SJSA1 (cell line): ENCODE measurements at places on chromosomes 6 and 20. TPM values are rescaled to one million over a fixed set of nuclear protein-coding genes. Genes with fewer than 3 reads are reported as not detected.
A peak's percentile ranks its signal among the peaks of the same experiment; 100 is the strongest.

The TBC1D32 gene
- total RNA-seq: 2.1 and 4.8 TPM in 2 replicates

DNA sequence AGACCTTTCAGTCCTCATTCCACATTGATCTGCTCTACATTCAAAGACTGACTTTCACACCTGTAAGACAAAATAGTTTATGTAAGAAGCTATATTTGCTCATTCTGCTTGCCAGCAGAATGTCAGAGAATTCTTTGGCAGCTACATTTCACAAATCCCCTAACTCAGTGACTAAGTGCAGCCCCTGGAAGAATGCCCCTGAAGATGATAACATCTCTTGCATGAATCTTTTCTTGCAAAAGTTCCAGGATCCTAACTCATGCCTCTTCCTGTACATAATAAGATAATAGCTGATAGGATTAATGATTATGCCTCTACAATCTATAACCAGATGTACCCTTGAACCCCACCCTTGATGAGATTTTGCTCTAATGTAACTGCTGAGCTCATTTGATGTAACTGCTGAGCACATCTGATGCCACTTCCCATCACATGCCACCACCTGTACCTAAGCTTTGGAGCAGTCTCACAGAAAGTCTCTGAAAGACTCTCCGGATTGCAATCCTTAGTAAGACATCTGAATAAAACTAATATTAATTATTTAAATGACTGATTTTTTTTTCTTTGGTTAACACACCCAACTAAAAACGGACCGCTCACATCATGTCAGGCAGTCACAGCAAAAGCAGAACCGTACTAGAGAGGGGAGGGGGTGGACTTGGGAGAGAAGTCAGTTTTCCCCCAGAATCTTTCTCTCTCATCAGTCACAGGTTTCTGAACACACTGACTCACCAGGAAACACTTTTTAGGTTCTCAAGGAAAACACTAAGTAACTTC lies 684 bp upstream of the DNAH8 start:
- H3K4me1 ChIP-seq: no peaks in the 10 kb centered on the region
- no peak overlapping the region for H3K27ac ChIP-seq
- no peaks in the 10 kb centered on the region for H3K36me3 ChIP-seq
- peaks cover 34% of the 10 kb centered on the region for H3K27me3 ChIP-seq
- DNase-seq: no peak

The ZNF334 gene
- total RNA-seq: 0.11 TPM in 1 of 2 replicates, not detected in the other

DNA sequence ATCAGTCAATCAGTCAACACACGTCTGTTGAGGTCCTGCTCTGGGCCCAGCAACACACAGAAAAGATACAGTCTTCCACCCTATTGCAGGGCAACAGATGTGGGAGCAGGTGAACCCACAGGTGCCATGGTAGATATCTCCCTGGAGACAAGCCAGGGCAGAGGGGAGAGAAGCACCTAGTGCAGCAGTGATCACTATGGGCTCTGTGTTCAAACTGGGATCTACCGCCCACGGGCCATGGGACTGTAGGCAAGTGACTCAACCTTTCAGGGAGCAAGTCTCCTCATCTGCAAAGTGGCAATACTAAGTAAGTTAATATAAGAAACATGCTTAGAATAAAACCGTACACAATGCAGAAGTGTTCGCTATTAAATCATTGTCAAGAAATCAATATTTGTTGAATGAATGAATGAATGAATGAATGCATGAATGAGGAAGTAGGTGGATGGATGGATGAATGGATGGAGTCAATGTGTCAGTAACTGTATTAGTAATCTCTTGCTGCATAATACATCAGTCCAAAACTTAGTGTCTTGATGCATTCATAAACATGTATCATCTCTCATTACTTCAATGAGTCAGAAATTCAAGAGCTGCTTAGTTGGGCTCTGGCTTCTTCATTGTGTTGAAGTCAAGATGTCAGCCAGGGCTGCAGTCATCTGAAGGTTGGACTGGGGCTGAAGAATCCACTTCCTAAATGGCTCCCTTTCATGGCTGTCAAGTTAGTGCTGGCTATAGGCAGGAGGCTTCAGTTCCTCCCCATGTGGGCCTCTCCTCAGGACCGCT lies 31.9 kb upstream of the NFATC2 start:
- no peak for DNase-seq
- no peak overlapping the region for H3K27ac ChIP-seq

DNA sequence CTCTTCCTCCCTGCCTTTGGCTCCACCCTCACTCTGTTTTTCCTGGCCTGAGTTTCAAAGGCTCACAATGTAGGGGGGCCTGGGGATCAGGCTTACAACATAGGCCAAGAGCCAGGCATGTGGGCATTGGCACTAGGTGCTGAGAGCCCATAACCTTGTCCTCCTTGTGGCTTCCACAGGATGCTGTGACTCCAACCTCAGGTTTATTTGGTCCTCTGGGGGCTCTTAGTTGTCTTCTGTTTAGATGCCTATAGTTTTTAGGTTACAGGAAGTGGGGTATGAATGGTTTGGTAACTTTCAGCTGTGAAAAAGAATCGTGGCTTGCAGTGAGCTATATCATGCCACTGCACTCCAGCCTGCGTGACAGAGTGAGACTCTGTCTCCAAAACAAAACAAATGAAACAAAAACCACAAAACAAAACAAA lies 25.6 kb downstream of the MMP24 start:
- H3K36me3 ChIP-seq: no peaks in the 10 kb centered on the region
- no peak for DNase-seq
- no peak overlapping the region for H3K4me3 ChIP-seq
- peaks cover 10% of the 10 kb centered on the region for H3K4me1 ChIP-seq

DNA sequence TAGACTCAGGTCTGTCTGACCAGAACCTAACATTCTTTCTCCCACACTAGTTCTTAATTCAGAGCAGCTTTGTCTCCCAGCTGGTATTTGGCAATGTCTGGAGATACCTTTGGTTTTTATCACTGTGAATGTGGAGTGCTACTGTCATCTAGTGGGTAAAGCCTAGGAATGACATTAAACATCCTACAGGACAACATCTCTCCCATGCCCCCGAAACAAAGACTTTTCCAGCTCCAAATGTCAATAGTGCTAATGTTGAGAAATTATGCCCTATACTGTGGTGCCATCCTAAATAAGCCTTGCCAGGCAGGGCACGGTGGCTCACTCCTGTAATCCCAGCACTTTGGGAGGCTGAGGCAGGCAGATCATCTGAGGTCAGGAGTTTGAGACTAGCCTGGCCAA lies 4.2 kb upstream of the TTPAL start:
- DNase-seq: no peak
- peaks cover 5% of the 10 kb centered on the region; the same call in 1 of the 2 replicates for H3K27me3 ChIP-seq
- no peak overlapping the region for H3K27ac ChIP-seq
- no peak overlapping the region for H3K4me3 ChIP-seq
- H3K4me1 ChIP-seq: peaks cover 7% of the 10 kb centered on the region
- no peaks in the 10 kb centered on the region for H3K36me3 ChIP-seq

DNA sequence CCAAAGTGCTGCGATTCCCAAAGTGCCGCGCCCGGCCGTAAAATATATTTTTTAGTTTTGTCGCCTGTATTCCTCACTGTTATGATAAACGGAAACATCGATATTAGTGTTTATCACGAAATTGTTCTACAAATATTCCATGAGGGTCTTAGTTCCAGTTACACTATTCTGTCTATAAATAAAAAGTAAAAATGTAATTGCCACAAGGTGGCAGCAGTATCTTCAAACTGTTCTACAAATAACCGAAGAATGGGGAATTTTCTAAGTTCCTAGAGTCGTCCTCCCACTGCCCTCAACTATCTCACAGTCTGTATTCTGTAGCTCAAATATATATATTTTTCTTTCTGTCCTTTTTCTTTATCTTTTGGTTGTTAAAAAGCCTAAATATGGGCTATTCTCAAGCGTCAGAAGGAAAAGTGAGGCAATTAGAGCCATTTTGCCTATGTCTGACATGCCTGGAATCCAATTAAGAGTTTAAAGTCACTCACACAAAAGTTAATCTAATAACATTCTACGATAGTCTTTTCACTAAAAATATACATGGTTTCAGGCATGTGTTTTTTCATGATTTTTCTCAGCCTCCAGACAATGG lies 14.2 kb upstream of the FAM162B start:
- H3K27ac ChIP-seq: no peak overlapping the region
- no peak overlapping the region for H3K4me3 ChIP-seq
- no peak for DNase-seq
- no peaks in the 10 kb centered on the region for H3K4me1 ChIP-seq

DNA sequence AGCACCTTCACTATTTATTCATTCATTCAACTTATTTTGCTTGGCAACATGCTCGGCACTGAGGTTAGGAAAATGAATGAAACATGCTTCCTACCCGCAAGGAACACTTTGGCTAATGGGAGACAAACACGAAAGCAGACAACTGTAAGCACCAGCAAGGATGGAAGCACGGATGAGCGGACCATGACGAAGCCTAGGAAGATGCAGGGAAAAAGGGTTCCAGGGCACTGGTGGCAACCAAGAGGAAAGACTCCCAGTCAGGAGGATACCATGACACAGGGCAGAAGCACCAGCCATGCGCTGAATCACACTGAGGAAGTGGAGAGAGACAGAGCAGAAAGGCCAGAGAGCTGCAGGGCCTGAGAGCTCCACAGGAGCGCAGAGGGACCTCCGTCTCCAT lies 9.8 kb downstream of the PDE10A start:
- 0 out of 2 replicates have a peak, but pooled peaks cover 5% of the 10 kb centered on the region for H3K4me1 ChIP-seq
- no peak overlapping the region for H3K4me3 ChIP-seq
- no peak for DNase-seq
- H3K27ac ChIP-seq: no peak overlapping the region

The HLA-DQB2 gene
- total RNA-seq: not detected in 2 replicates

The L3MBTL3 gene
- 12.3 and 24.7 TPM in 2 replicates for total RNA-seq

The CYB5R4 gene
- total RNA-seq: 27.9 and 38.1 TPM in 2 replicates

The PLN gene
- total RNA-seq: not detected in 2 replicates

The GSTA2 gene
- total RNA-seq: not detected in 2 replicates

GRCh38 chr6:40896696-40897095 lies 142.3 kb downstream of the UNC5CL start:
- no peaks in the 10 kb centered on the region for H3K36me3 ChIP-seq
- H3K27me3 ChIP-seq: no peaks in the 10 kb centered on the region
- no peak for DNase-seq

The EPM2A gene
- total RNA-seq: 3.4 and 6.2 TPM in 2 replicates

DNA sequence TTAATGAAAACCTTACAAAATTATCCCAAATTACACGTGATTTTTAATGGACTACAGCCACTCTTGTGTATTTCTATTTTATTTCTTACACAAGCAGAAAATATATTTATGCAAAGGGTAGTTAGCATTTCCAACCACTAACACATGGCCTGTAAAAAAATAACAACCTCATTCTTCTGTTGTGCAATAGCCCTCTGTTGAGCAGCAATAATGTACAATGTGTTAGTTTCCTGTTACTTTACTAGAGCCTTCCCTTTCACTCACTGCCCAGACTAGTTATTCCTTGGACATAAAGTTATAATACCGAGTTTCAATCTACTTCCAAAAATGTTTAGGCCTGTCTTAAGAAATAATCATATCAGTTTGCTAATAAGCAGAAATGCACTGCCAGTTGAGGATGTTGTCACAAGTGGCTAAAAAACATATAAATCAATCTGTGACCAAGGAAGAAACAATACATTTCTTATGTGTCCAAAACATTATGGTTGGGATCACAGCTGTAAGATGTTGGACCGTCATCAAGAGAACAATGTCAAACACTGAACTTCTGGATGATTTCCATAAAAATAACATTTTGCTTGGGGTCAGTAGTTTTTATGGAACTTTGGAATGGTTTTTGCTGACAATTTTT lies 73.6 kb upstream of the RNF146 start:
- H3K27ac ChIP-seq: no peak overlapping the region
- no peaks in the 10 kb centered on the region for H3K27me3 ChIP-seq
- H3K4me1 ChIP-seq: no peaks in the 10 kb centered on the region
- DNase-seq: no peak
- no peak overlapping the region for H3K4me3 ChIP-seq
- no peaks in the 10 kb centered on the region for H3K36me3 ChIP-seq

GRCh38 chr6:35512740-35513139 lies at the start of gene TULP1:
Gene TULP1 (minus strand): TSS chr6:35512896. CDS start chr6:35512858, 38 bp downstream.
- no peak within 1 kb of the TSS for H3K4me3 ChIP-seq
- H3K36me3 ChIP-seq: no peaks in the 10 kb centered on the region
- H3K27me3 ChIP-seq: no peaks in the 10 kb centered on the region

DNA sequence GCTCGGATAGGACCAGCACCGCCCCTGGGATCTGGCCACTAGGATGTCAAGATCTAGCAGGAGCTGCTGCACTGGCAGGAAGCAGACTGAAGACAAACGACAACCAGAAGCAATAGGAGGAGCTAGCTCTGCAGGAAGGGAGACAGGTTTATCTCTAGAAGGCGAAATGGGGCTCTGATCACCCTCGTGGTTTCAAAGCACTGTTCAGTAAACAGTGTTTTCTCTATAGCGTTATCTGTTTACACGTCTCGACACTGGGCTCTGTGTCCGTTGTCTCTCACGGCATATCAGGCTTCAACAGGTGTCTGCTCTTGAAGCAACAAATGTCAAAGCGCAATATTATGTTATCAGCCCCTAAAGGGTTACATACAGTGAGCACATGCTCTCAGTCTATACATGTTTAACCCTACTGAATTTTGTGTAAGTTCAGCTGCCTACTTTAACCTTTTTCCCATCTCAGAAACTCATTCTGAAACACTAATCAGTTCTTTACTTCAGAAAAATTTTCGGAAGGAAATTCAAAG lies 23.8 kb downstream of the TMEM14B start:
- H3K4me3 ChIP-seq: no peak overlapping the region
- H3K27ac ChIP-seq: no peak overlapping the region
- no peak for DNase-seq
- H3K36me3 ChIP-seq: peaks cover 14% of the 10 kb centered on the region
- H3K27me3 ChIP-seq: no peaks in the 10 kb centered on the region

- DNase-seq: no peak
- H3K4me1 ChIP-seq: peaks cover 61% of the 10 kb centered on the region
- no peaks in the 10 kb centered on the region for H3K27me3 ChIP-seq
- no peak overlapping the region; the same call in 1 of the 2 replicates for H3K27ac ChIP-seq
- H3K4me3 ChIP-seq: no peak overlapping the region
Measured at GRCh38 chr6:2791450-2791974, 26.3 kb downstream of the WRNIP1 start.

DNA sequence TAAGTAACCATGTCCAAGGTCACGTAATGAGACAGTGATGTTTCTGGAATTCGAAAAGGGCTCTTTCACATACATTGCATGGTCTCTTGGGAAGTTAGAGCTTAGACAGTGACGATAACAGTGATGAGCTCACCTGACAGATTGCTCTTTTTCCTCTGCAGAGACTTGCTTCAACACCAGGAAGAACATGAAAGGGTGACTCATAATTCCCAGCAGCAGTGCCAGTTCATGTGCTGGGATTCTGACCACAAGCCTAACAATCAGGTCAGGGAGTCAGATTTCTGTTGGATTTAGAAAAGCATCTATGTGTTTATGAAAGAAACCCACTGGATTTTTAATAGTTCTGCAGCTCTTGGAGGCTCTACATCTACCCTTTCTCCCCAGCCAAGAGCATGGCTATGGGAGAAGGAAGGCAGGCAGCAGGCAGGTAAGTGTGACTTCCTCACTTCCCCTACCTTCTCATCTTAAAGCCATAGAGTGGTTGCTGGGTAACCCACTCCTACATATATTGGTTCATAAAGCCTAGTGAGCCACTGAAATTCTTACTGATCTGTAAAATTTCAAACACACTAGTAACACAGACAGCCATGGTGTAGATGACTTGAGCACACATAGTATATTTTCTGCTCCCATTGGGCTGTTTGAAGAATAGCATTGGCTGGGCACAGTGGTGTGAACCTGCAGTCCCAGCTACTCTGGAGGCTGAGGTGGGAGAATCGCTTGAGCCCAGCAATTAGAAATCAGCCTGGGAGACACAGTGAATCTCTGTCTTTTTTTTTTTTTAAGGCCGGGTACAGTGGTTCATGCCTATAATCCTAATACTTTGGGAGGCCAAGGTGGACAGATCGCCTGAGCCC lies 44.4 kb upstream of the LOC128125822 start:
- no peaks in the 10 kb centered on the region for H3K36me3 ChIP-seq
- H3K4me1 ChIP-seq: no peaks in the 10 kb centered on the region
- no peaks in the 10 kb centered on the region for H3K27me3 ChIP-seq
- no peak overlapping the region for H3K4me3 ChIP-seq
- DNase-seq: peak; percentile 51
